ENCODE measurements at places on chromosomes 1 and 21.

- DNase-seq: no peak
These were observed 32.3 kb downstream of the PABPC4 start for GRCh38 chr1:39544327-39544726.

DNA sequence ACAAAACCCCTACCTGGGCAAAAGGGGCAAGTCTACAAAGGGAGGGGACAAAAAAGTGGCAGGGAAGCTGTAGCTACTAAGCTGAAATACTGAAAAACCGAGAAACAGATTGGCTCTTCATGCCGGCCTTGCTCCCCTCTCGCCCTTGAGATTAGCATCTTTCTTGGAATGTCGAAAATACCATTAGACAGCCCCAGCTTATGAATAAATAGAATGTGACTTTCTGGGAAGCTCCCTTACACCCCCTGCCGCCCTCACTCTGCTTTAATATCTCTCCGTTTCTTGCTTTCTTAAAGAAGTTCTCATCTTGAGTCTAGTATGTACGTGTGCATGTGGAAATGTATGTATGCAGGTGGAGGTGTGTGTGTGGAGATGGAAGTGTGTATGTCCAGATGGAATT, 14.1 kb downstream of the TRAF3IP3 start:
- DNase-seq: no peak

- no peak for DNase-seq
These were observed 578.8 kb downstream of the KCNT2 start for GRCh38 chr1:196029410-196029809.

DNA sequence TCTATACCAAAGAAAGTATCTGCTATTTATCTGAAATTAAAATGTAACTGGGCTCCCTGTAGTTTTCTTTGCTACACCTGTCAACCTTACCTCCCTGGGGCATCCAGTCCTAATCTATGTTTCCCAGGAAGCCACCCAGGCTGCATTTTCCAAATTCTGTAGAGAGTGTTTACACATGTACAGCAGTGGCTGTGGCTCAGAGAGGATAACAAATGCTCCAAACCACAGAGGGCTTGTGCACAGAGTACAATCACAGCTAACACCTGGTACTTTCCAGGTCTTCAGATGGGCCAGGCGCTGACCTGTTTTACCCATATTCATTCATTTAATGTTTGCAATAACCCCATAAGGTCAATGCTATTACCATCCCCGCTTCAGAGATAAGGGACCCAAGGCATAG, 146.5 kb upstream of the TNR start:
- no peak for DNase-seq

GRCh38 chr1:229148041-229148671, 122.8 kb upstream of the RAB4A start:
- no peak for DNase-seq

GRCh38 chr1:186231861-186232436, 143.1 kb downstream of the TPR start:
- DNase-seq: no peak

DNA sequence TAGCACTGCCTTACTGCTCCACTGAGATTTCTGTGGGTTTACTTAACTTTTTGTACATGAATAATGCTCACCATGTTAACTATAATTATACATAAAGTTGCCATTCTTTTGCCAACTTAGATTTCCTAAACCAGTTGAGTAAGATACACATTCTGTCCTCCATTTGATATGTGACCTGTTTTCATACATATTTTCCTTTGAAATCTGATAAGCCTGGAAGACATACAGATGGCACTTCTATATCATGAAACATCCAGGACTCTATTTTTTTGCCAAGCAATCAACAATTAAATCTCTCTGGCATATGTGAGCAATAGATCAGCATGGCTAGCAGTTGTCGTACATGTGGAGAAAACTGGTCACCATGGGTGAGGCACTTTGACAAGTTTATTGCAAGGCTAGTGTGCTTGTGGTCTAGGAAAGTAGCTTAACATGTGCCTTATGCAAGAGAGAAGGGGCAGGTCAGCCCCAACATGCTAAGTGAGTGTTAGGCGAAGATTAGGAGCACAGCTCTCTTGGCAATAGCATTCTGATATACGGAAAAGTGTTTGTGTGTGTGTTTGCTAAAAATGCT, 14.2 kb downstream of the PRRX1 start:
- DNase-seq: no peak

GRCh38 chr1:181313466-181313865, 169.9 kb upstream of the CACNA1E start:
- DNase-seq: no peak

GRCh38 chr1:34906756-34907155, 22.7 kb downstream of the DLGAP3 start:
- DNase-seq: no peak

DNA sequence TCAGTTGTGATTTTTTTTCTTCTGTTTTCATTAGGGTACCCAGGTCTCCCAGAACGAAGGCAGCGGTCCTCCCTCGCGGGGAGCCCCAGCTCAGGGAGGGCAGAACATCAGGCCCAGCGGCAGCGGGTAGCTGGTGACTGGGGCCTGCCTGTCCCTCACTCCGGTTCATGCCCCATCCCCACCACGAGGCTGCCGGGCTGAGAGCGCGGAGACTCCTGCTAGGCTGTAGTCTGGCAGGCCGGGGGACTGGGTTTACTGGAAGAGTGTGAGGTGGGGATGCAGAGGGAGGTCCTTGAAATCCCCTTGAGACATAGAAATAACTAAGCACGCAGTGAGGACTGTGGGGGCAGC, 10.5 kb downstream of the BRINP2 start:
- no peak for DNase-seq

- no peak for DNase-seq
These were observed 19.3 kb upstream of the PTPRF start for GRCh38 chr1:43511394-43511793.

DNA sequence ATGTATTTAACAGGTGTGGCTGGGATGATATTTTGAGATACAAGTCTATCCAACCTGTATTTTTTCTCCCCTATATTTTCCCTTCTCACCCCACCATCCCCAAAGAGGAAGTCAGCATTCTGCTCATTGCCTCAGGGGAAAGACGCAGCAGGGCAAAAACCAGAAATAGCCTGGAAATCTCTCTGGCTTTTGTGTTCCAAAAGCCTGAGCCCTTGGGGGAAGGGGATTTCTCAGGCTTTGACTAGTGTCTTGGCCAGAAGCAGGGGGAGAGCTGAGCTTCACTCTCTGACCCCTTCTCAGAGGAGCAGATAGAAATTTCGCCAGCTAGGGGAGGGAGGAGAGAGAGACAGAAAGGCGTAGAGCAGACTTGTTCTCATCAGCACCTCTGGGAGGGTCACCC, 244.7 kb downstream of the RRAGC start:
- no peak for DNase-seq

GRCh38 chr1:192547501-192547900, 28.1 kb upstream of the RGS1 start:
- no peak for DNase-seq

- DNase-seq: no peak
These were observed 10.0 kb downstream of the ZSCAN20 start for GRCh38 chr1:33482412-33482811.

DNA sequence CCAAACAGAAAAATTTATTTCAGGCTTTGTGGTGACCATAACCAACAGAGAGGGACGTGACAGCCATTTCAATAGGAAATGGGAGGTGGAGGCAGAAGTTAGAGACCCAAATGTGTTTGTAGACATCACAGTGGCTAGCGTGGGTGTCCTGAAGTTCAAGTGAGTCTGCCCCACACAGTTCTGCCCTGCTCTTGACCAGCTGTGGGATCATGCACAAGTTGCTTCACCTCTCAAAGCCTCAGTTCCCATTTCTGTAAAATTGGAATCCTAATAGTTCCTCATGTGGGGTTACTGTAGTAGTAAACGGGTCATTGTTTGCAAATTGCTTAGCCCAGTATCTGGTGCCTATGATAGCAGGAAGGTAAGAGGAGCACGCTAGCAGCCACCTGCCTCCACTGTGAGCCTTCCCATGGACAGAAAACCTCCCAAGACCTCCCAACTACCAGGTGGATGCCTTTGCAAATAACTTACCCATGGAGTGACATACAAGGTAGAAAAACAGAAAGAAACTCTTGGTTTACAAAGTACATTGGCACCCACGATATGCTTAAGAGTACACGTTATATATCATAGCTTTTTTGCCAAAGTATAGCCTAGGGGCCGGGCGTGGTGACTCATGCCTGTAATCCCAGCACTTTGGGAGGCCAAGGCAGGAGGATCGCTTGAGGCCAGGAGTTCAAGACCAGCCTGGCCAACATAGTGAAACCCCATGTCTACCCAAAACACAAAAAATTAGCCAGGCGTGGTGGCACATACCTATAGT, 29.1 kb downstream of the FHAD1 start:
- no peak for DNase-seq

GRCh38 chr1:227268943-227269342, 49.3 kb downstream of the CDC42BPA start:
- no peak for DNase-seq

GRCh38 chr1:119008483-119009311, 20.6 kb upstream of the TBX15 start:
- peak; percentile 28 for DNase-seq

All from SK-N-MC (cell line).